RWPE2 (cell line): ENCODE measurements at places on chromosomes 6 and 20.
A peak's percentile ranks its signal among the peaks of the same experiment; 100 is the strongest.

- no peak for DNase-seq
These were observed 223.4 kb downstream of the SLC24A3 start for GRCh38 chr20:19435821-19436220.

DNA sequence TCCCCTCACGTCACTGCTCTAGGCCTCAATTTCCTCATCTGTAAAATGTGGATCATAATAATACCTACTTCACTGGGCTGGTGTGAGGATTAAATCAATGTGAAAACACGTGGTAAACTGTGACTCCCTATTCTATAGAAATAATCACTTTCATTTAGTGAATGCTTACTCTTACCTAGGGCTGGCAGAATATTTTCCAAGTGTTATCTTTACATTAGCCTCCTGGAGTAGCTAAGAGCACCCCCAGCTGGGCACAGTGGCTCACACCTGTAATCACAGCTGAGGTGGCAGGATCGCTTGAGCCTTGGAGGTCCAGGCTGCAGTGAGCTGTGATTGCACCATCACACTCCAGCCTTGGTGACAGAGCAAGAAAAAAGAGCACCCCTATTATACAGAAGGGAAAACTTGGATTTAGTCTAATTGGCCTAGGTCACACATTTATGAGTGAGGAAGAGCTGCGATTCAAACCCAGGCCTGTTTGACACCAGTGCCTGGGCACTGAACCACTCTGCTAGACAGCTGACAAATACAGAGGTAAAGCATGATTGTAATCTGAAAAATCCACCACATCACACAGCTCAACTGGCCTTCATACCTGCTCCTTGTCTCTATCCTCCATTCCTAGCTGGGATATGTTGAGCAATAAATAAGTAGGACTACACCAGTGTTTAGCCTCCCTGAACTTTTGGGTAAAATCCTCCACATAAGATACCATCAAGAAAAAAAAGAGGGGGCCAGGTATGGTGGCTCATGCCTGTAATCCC, 1.4 kb upstream of the SNTA1 start:
- DNase-seq = no peak

DNA sequence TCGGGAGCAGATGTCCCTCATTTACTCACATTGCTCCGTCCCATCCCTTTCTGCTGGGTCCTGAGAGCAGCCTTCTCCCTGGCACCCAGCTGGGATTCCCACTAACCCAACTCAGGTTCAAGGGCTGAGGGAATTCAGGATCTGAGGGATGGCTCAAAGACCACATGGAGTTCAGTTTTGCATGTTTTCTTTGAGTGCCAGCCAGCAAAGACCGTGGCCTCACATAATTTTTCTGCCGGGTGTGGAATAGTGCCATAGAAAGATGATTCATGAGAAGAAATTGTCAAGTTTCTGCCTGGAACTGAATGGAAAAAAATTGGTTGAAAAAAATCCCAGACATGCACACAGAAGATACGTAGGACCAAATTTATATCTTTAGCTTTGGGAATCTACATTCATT, 168.6 kb downstream of the CD83 start:
- no peak for DNase-seq

- DNase-seq = peak; percentile 62
These were observed 13.6 kb downstream of the ITPA start for GRCh38 chr20:3222635-3223600.

- DNase-seq = peak; percentile 73
These were observed 35.6 kb downstream of the RBM38 start for GRCh38 chr20:57426831-57427230.

DNA sequence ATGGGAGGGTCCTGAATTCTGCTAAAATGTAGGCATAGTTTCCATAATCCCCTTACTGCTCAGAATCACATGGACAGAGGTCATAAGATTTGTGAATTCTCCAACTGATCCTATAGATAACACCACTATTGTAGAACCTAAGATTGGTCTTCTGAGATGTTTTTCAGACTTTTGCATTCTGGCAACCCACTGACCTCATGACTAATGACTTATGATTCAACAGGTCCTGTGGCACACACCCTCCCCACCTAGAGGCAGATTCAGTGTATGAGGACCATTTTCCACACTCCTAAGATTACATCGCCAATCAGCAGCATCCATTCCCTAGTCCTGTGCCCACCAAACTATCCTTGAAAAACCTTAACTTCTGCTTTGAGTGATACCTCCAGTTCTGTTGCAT, 207.2 kb downstream of the BTBD9 start:
- DNase-seq = no peak

- no peak for DNase-seq
These were observed 8.9 kb downstream of the GFOD1 start for GRCh38 chr6:13478525-13478966.

- no peak for DNase-seq
These were observed at the start of gene SGK1 for GRCh38 chr6:134317471-134318131. TSS of gene SGK1 (minus strand) at chr6:134318112. CDS start at chr6:134317460, 652 bp downstream.

DNA sequence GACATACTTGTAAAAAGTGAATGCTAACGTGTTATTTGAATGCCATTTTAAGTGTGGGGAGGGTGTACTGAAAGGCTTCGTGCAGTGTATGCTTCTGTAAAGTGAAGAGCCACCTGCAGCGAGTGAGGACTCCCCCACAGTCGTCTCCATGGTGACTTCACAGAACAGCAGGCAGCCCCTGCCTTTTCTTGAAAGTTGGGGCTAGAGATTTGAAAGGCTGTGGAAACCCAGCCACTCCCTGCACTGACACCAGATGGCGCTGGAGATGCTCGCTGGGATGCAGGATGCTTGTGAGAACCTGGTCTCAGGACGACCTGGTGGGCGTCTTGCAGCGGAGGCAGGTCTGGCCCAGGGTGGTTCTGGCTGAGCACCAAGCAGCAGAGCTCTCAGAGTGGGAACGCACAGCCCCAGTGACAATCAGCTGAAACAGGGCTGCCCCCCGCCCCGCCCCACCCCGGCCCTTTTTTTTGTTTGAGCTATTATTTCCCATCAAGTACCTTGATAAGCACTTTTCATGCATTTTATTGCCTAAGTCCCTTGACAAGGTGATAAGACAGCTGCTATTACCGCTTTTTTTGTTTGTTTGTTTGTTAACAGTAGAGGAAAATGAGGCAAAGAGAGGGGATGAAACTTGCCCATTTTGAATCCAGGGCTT, 150.3 kb downstream of the SYCP2 start:
- peak; percentile 82 for DNase-seq

- no peak for DNase-seq
These were observed 501.8 kb downstream of the HACE1 start for GRCh38 chr6:104357928-104358327.

GRCh38 chr20:61888101-61888865, 177.4 kb downstream of the TAF4 start:
- no peak for DNase-seq

DNA sequence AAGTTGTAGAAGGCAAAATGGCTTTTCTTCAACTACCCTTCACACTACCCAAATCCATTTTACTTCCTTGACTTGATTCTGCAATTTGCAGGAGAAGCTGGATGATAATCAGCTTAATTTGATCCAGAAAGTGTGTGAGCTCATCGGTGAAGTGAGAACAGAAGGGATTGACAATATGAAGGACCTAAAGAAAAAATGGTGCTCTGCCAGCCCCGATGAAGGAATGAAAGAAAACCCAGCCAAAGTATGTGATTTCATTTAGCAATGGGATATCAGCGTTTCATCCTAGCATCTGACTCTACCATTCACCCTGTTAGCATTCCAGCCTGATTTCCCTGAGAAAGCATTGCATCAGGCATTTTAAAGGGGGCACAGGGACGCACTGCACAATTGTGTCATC, 41.5 kb downstream of the CD164 start:
- DNase-seq = no peak

GRCh38 chr20:64140061-64140931, 24.0 kb upstream of the MYT1 start:
- peak; percentile 78 for DNase-seq

DNA sequence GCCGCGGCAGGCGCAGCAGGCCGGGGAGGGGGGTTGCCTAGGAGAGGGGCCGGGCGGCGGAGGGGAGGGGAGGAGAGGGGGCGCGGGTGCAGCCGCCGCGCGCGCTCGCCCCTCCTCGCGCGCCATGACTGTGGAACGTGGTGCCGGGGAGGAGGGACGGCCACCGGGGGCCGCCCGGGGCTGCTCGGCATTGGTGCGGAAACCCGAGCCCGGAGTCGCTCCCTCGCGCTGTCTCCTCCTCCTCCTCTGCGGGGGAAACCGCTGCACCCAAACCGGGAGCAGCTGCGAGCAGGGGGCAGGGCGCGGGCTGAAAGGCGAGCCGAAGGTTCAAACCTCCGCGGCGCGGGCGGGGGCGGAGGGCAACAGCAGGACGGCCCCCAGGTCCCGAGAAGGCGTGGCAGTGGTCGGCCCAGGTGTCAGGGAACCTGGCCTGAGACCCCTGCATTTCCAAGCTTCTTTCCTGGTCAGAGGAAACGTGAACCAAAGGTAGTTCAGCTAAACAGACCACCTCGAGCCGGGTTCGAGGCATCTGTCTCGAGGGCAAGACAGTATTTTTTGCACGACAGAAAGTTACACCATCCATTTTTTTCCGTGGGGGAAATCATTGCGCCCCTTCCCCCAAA, 1.4 kb upstream of the TRERF1 start:
- DNase-seq = peak; percentile 88

DNA sequence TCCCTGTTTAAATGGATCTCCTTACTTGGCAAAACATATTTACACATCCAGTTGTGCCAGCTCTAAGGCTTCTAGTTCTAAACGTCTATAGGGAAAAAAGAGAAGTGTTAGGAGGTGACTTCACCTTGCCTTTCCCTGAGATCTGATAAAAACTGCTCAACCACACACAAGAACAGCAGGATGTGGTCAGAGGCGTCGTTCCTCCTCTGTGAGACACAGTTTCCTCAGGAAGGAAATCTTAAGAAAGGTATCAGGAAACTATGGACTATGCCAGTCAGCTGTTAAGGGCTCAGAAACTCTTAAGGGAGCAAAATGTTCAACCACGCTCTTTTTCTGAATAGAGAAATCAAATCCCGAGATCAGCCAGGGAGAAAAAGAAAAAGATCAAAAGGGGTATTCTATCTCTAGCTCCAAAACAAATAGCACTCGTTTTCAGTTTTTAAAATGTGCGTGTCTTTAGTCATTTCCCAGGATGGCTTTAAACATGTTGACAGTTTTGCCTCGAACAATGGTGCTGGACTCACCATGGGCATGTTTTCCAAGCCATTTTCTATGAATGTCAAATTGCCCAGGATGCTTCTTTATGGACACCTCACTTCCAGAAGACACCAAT, 154.5 kb downstream of the HACE1 start:
- DNase-seq = no peak

GRCh38 chr20:58751979-58752378, 59.4 kb downstream of the NPEPL1 start:
- DNase-seq = no peak

GRCh38 chr6:142303176-142303533, 1.3 kb downstream of the ADGRG6 start:
- no peak for DNase-seq

GRCh38 chr6:142886431-142887170, 58.4 kb downstream of the HIVEP2 start:
- DNase-seq = no peak

DNA sequence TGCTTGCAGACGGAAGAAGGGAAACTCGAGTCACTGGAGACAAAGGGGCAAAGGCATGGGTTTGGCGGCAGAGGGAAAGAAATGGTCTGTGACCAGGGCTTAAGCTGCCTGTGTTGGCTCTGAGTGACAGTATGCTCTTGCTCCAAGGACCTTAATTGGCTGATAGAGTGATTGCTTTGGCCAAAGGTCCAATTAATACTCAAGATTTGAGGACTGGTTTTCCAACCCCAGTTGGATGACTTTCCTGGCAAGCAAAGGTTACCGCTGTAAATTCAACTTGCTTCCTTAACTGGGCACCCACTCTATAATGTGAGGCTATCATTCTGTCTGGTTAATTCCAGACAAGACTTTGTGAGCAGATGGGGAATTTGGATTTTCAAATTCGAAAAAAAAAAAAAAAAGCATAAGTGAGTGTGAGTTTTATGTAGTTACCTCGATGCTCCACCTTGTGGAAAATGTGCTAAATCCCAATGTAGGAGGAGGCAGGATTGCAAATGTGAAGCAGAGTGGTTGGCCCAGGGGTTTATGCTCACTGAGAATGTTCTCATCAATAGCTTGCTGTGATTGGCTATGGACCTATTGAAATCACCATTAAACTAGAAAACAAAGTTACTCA, 150.7 kb upstream of the GMDS start:
- DNase-seq = no peak

- DNase-seq = no peak
These were observed 25.3 kb upstream of the MDGA1 start for GRCh38 chr6:37723016-37723415.

- DNase-seq = peak; percentile 11
These were observed 40.4 kb downstream of the DLL1 start for GRCh38 chr6:170250455-170250854.

DNA sequence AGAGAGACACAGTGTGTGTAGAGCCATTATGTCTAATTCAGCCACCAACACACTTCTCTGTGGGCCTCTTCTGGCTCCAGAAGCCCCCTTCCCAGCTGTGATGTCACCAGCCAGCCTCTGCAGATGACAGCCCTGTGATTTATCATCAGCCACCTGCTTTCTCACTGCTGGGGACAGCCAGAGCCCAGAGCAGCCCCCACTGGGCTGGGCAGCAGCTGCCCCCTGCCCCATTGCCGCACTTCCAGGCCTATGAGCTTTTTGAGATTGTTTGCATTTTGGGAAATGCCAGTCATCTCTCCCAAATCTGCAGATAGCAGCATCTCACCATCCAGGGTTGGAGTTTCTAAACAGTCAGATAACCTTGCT, 21.9 kb upstream of the STX16 start:
- DNase-seq = no peak

DNA sequence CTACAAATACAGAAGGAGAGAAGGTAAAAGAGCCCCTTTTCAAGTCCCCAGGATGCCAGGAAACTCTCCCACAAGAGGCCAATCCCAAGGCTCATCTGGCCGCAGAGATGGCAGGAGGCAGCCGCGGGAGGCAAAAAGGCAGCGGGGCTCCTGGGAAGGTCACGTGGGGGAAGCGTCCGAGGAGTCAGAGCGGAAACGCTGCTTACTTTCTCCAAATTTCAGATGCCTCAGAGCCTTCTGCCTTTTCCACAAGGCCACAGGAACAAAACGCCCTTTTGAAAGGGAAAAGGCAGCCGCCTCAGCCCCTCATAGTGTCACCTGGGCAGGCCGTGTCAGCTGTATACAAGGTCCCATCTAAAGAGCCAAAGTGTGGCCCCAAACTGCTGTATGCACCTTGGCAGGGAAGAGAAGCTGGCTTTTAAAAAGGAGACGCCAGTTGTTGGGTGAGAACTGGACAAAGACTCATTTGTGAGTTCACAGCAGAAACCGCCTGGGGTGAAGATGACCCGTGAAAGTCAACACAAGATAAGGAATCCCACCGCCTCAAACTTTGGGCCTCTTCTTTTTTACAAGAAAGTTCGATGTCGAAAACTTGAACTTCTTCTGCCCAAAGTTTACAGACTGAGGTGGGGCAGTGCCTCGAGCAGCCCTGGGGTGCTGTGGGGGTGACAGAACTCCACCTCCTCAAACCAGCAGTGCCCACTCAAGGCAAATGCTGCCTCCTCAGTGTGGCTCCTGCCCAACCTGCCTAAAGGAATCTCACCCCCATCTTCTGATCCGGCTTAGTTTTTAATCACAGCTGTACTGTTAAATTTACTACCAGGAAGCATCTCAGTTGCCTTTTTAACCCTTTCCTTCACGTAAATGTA, 45.4 kb downstream of the EZR start:
- no peak for DNase-seq

- DNase-seq = peak; percentile 2
These were observed 115.8 kb downstream of the MRPL14 start for GRCh38 chr6:44011350-44011920.
